Spleen (tissue), 13 donors: ENCODE measurements at places on chromosomes 1 and 21. TPM values are rescaled to one million over a fixed set of nuclear protein-coding genes. Genes with fewer than 3 reads are reported as not detected.

DNA sequence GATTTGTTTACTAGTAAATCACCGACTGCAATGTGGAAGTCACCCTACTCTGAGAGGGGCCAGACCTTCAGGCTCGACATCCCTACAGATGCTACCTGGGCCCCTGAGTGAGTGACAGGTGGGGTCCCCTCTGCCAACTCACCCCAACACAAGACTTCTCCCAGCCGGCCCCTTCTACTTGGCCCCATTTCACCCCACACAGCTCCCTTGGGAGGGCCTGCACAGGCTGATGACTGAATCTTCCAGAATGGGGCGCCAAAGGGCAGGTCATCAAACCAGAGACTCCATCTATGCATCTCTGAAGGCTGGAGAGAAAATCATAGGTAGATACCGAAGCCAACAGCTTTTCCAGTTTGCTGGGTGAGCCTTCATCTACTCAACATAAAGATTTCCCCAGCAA is 9.4 kb upstream of the S100A8 start:
- DNase-seq: no peak

DNA sequence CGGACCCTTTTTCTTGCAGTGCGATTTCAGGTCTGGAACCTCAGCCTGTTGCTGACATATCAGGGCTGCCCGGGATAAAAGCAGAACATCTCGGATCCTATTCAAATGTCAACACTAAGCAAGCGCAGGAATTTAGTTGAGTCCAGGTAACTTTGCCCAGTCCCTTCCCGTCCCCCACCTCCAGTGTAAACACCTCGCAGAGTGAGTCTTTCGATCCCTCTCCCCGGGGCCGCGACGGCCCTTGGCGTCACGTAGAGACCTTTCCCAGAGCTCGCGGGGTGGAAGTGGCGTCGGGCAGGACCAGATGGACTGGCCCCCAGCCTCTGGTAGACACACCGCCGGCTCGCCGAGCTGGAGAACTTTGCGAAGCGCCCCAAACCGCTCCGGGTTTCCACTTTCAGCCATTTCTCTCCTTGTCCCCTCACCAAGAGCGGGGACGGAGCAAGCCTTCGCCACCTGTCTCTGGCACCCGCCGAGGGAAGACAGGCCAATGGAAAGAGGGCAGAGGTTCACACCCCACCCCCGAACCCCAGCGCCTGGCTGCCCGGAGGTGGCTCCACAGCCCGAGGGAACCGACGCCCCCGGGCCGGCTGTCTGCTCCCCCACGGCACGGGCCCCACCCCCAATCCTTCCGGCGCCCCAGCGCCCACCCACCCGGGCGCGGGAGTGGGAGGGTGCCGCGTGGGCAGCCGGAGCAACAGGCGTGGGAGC is 570 bp downstream of the KCND3 start:
- DNase-seq: no peak

GRCh38 chr1:24111996-24112779 is at the start of gene MYOM3:
Gene MYOM3, minus strand, starts transcription at chr1:24112135. Its CDS starts 3,499 bp downstream, at chr1:24108636.
- DNase-seq: peak; percentile 83

DNA sequence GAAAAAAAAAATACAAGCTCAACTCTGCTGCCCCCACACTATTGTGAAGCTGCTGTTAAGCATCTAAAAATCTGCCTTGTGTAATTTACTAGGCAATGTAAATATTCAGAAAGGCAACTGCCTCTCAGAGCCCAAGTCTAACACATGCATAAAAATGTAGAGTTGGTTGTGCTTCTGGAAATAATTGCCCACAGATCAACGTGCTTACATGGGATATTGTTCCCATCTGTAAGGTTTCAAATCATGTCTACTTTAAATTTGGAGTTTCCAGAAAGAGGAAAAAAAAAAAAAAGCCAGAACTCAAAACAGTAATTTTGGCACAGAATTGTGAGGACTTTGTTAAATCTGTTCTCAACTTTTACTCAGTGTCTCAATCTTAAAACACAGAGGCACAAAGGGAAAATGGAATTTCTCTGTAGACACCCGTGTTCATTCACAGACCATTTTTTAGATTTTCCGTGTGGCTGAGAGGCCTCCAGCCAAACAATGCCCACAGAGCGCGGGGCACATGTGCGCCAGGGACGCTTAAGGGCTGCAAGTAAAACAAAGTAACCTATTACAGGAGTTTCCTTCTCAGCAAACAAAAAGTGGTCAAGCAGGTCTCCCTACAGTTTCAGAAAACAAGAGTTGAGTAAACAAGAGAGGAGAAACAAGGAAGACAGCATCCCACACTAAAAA is 115.5 kb downstream of the RERE start:
- no peak for DNase-seq

GRCh38 chr1:230992100-230992774 is 13.3 kb downstream of the ARV1 start:
- no peak for DNase-seq

DNA sequence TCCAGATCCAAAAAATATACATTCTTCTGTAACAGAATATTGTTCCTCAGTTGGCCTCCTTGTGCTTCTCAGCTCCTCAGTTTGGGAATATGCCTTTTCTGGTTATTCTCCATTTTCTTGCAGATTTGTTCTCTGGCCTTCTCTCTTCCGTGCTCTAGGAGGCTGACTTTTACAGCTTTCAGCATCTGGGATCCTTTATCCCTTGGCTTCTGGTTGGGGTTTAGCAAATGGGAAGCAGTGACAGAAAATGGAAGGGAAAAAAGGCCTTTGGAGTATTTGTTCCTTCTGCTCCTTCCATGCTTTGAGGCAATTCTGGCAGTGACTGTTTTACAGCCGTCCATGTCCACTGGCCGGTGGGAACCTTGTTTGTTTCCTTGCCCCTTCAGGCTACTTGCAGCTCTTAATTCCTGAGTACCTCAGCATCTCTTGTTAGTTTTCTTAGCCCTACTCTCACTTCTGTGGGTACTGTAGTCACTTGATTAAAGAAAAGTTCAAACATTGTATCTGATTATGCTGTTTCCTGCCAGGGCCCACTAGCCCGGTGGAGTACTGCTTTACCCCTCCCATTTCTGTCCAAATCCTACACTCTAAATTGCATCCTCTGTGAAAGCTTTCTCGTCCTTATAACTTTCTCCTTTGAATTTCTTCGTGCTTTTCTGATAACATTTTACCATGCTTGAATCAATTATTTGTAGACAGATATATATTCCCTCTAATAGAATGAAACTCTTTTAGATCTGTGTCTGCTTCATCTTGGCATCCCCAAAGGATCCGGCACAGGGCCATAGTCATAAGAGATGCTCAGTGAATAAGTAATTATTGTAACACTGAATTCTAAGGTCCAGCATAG is 118.2 kb downstream of the OSBPL9 start:
- no peak for DNase-seq

GRCh38 chr1:50502147-50502546 is 78.9 kb upstream of the DMRTA2 start:
- no peak for DNase-seq

DNA sequence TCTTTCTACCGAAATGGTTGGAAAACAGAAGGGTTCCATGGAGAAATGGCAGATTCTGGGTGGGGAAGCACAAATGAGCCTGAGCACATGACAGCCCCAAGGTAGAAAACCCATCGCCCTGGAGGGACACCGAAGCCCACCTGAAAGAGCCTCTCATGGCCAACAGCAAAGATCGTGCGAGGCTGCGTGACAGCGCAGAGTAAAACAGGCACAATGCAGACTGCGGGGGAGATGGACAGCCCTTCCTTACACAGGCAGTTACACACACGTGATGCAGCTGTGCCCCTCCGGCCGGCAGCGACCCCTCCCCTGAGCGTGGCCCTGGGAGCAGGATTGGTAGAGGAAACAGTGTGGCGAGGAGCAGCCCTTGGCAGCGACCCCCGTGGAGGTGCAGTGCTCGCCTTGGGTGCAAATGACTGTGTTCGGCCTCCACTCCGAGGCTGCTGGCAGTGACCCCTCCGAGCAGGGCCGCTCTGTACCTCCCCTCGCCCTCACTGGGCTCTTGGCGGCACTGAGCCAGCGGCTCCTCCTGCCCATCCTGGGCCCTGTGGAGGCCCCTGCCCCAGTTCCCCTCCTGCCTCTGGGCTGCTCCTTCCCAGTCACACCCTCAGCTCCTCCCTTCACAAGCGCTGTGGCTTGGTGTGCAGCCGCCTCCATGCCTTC is 120.9 kb upstream of the COL6A1 start:
- peak; percentile 67 for DNase-seq

DNA sequence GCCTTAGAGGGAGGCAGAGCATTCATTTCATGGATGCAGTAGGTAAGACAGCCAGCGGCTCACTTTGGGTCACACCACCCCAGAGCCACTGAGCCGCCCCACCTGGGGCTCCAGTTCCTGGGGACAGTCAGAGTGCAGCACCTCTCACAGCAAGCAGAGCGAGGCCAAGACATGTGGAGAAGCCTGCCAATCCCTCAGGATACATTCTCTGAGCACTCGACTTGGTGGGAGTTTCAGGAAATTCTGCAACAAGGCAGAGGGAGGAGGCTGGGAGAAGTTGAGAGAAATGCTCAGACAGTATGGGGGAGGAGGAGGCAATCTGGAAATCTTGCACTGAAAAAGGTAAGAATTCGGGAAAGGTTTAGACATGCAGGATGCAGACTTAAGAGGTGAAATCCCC is 60.8 kb upstream of the WLS start:
- no peak for DNase-seq

- DNase-seq: no peak
Measured at GRCh38 chr1:41103766-41104165, 82.2 kb upstream of the SLFNL1 start.

GRCh38 chr1:167016100-167016750 is 27.1 kb downstream of the MAEL start:
- DNase-seq: no peak

- no peak for DNase-seq
Measured at GRCh38 chr1:240306673-240307072, 215.0 kb downstream of the FMN2 start.

Gene IL22RA1
- total RNA-seq: not detected

Gene SYT14
- total RNA-seq: not detected

Gene PCAT6
- 1.3 TPM for total RNA-seq

Gene TTC39A
- total RNA-seq: 0.26 TPM
